ENCODE measurements at places on chromosomes 5 and 9.

- no peak for DNase-seq
Measured at GRCh38 chr5:38782180-38782835, 63.5 kb upstream of the OSMR start.

DNA sequence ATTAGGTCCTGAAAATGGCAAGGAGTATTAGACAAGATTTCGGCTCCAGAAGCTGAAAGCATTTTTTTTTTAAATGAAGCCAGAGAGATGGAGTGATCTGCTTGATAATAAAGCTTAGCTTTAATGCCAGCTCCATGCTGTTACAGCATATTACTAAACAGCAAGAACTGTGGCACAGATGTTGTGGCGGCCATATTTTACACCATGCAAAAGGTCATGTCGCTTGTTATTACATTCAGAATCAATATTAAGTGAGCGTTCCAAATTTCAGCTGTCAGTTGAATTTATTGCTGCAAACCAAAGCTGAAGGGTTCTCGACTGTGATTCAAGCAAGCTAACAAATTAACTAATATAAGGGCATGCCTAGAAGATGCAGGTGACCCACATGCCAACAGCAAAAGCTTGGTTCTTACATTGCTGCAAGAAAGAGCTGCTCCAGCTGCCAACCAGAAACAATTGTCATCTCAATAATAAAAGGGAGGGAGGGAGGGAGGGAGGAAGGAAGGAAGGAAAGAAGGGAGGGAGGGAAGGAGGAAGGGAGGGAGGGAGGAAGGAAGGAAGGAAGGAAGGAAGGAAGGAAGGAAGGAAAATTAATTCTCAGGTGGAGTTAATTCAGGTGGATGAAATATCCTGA is 517.7 kb upstream of the WWC1 start:
- no peak for DNase-seq

- DNase-seq = no peak
Measured at GRCh38 chr9:87781331-87781730, 55.4 kb downstream of the CTSL start.

- DNase-seq = no peak
Measured at GRCh38 chr9:87494970-87495471, 2.6 kb upstream of the DAPK1 start.

DNA sequence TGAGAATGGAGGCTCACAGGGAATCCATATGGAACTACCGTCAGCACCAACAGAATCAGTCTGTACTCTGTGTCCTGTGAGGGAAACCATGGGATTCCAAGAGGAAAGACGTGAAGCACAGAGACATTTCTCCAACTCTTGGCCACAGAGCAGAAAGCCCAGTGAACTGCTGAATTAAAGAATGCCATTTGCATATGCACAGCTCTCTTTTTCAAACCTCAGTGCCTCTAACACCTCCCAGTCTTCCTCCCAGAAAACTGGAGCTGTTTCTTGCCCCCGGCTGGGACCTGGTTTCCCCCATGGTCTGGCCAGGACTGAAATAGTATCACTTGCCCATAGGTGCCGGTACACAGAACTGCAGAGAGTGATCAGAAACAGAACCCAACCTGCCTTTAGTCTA is 69.6 kb upstream of the FER start:
- no peak for DNase-seq

DNA sequence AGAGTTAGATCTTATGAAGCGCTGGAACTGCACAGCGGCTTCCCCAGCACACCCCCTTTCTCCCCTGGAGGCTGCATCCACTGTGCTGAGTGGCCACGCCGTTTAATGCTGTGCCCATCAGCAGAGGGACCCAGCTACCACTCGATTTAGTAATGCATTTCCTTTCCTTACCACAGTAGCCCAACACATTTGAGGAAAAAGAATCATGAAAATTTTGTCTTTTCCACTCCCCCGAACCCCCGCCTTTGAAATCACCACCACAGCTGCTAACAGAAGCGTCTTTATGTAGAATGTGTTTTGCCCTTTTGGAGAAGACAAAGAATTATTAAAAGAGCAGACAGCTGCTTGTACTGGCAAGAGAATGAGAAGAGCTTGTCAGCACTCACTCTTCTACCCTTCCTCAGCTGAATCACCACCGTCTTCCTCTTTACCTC is 73.2 kb downstream of the ACER2 start:
- no peak for DNase-seq

DNA sequence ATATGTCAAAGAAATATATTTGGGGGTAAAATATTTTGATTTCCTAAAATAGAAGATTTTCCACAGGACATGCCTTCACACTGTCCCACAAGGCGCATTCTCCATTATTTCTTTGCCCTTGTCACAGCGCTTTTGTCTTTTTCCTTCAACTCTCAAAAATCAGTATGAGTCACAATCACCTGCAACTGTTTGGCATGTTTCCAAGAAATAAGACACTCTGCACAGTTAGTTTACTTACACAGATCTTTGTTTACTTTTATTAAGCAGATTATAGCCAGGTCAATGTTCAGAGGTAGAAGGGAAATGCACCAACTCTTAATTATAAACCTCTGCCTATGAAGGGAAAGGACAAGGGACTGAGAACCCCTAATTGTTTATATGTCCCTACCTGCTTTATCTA is 9.5 kb downstream of the CEMIP2 start:
- DNase-seq = peak; percentile 27

- no peak for DNase-seq
Measured at GRCh38 chr9:86486891-86487837, 133.0 kb upstream of the TUT7 start.

DNA sequence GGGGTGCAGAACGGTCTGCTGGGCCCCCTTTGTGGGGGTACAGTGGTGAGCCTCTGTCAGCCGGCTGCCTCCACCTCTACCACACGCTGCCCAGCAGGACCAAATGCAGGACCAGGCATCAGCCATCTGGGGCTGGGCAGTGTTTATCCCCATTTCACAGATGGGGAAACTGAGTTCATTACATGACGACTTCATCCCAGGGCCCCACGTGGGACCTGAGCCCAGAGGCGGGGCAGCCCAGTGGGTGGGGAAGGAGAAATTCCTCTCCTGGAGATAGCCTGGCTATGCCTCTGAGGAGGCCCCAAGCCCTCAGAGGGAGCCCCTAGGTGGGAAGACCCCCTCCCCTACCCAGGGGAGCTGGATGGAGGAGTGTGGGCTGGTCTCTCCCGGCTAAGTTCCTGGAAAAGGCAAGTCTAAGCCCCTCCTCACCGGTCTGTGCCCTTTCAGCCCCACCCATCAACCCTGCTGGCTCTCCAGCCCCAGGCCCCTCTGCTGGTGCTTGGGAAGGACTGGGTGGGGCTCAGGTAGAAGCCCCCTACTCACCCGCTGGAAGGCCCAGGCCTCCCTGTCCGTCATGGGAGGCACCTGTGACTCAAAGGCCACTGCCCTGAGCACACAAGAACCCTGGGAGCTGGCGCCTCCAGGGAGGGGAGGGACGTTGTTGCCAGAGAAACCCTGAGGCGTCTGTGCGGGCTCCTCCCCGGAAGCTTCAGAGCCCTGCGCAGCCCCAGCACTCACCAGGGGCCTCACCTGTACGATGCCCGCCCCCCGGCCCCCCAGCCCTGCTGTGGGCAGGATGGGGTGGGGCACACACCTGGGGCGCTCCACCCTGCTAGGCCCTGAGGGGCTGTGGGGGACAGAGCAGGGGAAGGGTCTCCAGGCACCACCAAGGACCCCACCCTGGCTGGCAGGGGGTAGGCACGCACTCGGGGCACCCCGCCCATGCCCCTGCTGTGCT is 7.4 kb upstream of the CCDC187 start:
- no peak for DNase-seq

DNA sequence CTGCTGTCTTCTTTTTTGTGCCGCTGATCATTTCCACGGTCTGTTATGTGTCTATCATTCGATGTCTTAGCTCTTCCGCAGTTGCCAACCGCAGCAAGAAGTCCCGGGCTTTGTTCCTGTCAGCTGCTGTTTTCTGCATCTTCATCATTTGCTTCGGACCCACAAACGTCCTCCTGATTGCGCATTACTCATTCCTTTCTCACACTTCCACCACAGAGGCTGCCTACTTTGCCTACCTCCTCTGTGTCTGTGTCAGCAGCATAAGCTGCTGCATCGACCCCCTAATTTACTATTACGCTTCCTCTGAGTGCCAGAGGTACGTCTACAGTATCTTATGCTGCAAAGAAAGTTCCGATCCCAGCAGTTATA is 17.1 kb downstream of the F2R start:
- DNase-seq = peak; percentile 71

GRCh38 chr9:72586388-72587130 is 65.2 kb downstream of the TMC1 start:
- peak; percentile 65 for DNase-seq

GRCh38 chr5:95863383-95863757 is 40.8 kb upstream of the GLRX start:
- no peak for DNase-seq

DNA sequence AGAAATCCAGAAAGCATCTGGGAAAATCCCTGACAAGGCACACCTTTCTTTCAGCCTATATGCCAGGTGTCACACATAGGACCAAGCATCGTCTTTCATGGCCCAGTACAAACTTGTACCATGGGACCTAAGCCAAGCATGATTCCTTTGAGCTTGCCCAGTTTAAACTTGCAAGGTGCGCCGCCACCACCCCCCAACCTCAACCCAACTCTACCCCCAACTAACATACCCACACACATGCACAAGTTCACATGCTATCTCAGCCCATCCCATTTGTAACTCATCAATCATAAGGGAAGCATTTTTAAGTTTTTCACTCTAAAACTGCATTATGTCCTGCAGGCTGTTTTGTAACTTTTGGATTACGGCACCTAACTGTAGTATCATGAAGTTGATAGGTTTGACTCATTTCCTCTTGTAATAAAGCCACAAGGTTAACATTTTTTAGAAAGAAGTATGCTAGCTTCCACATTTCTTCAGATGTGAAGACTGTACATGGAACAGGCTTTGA is 145.9 kb upstream of the FST start:
- DNase-seq = no peak

DNA sequence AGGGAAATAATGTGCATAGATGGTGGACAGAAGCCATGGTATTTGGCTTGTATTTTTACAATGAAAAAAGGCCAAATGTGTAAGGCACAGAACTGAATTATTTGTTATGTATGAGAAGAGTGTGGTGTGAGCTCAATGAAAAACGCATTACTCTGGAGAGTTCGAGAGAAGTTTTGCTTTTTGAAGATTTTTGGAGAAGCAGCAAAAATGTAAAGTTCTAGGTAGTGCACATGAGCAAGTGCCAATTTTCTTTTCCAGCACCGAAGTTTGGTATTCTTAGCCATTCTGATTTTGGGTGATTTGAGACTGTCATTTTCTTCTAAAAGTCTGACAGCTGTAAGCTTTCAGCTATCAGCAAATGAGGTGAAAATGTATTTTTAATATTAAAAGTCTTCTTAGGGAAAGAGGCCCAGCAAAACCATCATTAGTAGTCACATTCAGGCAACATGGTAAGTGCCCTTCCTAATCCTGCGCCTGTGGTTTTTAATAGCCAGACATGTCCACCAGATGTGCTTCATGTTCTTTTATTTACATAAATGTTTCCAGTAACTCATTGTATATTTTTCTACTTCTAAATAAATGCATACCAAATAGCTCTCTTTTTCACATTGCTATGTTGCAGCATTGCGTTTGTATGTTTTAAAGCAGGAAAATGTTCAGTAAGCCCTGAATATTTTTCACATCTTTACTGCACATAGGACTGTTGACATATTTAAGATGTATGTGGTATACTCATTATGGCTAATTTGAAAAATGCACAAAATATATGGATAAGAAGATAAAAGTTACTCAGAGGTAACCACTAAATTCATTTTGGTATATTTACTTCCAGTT is 50.4 kb downstream of the RASGRF2 start:
- no peak for DNase-seq

GRCh38 chr5:6328173-6328572 is 50.2 kb downstream of the MED10 start:
- DNase-seq = no peak

- DNase-seq = no peak
Measured at GRCh38 chr5:140342896-140343295, 3.5 kb downstream of the HBEGF start.

- no peak for DNase-seq
Measured at GRCh38 chr5:151139646-151140045, 17.9 kb downstream of the ANXA6 start.

GRCh38 chr9:130186839-130187522 is 14.8 kb downstream of the NCS1 start:
- DNase-seq = no peak

GRCh38 chr5:27034565-27034964 is 3.8 kb downstream of the CDH9 start:
- no peak for DNase-seq

DNA sequence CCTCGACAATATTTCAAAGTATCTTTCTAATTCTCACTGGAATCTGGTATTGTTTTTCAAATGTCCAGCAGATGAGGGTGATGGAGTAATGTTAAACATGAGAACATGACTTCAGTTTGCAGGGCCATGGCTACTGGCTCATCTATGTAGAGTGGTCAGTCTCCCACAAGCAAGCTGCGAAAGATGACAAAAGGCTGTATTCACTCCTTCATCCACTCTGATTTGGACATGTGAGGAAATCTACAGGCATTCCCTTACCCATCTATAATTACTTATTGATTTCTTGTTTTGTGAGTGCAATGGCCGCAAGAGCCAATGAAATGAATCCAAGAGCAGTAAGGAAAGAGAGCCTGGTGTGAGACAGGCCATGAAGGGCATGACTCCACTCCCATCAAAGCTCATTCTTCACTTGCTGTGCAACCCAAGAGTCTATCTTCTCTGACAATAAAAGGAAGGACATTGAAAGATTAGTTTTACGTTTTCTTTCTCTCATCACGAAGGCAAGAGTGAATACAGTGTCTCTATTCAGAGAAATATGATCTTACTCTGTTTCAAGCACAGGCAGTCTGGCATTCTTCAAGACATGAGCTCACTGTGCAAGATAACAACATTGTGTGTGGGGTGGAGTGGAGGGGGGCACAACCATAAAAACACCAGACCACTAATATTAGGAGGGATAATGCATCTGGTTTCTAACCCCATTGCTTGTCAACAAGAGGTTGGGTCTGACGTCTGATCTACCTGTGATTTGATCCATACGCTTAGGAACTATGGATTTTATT is 249.6 kb upstream of the DAP start:
- no peak for DNase-seq

- no peak for DNase-seq
Measured at GRCh38 chr5:120538149-120538548, 74.0 kb downstream of the PRR16 start.

GRCh38 chr5:159385536-159385935 is 55.2 kb upstream of the IL12B start:
- no peak for DNase-seq

GRCh38 chr9:131214876-131215275 is 61.4 kb downstream of the FAM78A start:
- DNase-seq = no peak
